ENCODE measurements at places on chromosomes 1 and 21.

DNA sequence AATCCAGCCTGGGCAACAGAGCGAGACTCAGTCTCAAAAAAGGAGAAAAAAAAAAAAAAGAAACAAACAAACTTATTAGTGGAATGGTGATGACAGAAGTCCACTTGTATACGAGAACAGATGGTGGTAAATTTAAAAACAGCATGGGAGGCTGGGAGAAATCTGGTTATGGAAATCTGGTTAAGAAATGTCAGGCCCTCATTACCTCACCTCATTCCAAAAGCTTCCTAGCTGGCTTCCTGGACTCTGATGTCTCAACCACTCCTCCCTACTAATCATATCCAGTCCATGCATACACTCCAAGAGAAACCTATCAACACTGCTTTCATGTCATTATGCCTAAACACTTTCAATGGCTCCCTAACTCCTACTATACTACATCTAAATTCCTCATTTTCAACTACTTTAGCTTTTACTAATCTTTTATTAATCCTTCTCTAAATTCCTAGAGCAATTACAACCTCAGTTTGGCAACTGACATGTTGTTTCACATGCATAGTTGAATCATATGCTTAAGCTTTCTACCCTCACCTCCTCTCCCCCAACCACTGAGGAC is 52.9 kb downstream of the FOXJ3 start:
- peak; percentile 80 for DNase-seq

- peak; percentile 96 for DNase-seq
Measured at GRCh38 chr1:178126741-178127185, 32.9 kb downstream of the RASAL2 start.

- no peak for DNase-seq
Measured at GRCh38 chr1:10759413-10760200, 36.8 kb downstream of the CASZ1 start.

DNA sequence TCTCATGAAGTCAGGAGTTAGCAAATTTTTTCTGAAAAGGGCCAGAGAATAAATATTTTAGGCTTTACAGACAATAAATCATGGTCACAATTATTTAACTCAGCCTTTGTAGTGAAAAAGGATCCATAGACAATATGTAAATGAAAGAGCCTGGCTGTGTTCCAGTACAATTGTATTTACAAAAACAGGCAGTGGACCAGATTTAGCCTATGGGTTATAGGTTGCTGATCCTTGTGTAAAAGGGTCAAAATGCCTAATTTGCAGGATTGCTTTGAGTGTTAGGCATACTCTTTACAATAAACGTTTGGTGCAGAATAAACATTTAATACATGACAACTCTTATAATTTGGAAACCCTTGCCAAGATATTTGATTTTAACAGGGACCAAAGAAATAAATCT is 6.5 kb downstream of the SLAMF7 start:
- DNase-seq: no peak

GRCh38 chr1:230938924-230939368 is 39.7 kb downstream of the TTC13 start:
- no peak for DNase-seq

DNA sequence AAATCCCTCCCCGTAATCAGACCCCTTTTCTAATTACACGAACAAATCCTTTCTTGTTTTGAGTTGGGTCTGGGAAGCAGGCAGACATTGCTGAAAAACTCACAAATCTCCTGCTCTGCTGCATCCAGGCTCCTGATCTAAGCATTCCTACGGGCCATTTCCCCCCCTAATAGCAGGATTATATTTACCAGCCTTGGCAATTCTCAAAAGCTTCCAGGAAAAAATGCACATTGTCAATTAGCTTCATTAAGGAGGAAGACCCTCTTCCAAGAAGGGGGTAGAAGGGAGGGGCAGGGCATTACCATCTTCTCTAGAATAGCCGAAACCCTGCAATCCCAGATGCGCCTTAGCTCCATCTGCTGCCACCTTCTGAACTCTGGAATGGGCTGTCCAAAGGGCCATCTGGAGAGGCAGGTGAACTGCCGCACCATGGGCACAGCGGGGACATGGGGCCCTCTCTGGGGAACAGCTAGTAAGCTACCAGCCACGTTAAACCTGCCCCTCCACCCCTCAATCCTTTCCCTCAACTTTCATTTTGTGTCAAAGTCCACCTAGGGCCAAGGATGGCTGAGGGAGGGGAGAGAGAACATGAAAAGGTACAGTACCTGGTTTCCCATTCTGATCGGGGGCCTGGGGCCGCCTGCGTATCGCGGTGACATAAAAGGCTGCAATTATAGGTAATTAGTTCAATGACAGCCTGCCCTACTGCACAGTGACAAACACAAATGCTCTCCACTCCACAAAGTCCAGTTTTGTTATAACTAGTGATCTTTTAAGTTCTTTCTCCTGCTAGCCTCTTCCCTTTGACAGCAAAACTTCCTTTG is 56.8 kb downstream of the MRPL37 start:
- no peak for DNase-seq

DNA sequence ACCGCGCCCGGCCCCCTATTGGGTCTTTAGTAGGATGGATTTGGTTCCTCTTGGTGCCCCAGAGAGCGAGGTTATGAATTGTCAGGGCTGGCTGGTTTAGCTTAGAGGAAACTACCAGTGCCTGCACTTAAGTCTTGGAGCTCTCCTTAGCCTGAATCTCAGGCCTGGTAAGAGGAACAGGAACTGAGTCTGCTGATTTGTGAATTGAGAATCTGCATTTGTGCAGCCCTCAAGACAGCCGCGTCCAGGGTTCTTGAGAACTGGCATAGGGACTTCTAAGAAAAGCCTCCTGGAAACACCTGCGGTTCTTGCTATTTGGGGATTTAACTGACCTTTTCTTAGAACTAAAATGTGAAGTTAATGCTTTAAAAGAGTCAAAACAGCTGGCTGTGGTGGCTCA is 1.7 kb downstream of the NECAP2 start:
- DNase-seq: no peak
